ENCODE measurements at places on chromosomes 13 and 19.

DNA sequence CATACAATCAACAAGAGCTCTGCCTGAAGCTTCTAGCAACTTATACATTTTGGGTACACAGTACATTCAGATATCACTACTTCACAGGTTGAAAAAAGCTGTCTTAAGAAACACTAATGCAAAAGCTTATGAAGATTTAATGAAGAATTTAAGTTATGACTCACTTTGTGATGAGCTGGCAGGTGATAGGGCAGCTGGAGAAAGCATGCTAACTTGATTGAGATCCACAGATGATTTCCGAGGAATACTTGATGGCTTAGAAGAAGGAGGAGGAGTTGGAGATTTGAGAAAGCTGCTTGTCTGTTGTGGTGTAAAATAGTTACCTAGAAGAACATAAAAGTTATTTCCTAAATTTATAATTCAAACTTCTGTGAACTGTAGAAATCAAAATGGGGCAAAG is 23.3 kb downstream of the EXOSC8 start:
- DNase-seq = no peak

- no peak for DNase-seq
Measured at GRCh38 chr13:61415058-61415721, 459 bp downstream of the PCDH20 start.

- no peak for DNase-seq
Measured at GRCh38 chr19:604355-604754, 14.7 kb downstream of the HCN2 start.

DNA sequence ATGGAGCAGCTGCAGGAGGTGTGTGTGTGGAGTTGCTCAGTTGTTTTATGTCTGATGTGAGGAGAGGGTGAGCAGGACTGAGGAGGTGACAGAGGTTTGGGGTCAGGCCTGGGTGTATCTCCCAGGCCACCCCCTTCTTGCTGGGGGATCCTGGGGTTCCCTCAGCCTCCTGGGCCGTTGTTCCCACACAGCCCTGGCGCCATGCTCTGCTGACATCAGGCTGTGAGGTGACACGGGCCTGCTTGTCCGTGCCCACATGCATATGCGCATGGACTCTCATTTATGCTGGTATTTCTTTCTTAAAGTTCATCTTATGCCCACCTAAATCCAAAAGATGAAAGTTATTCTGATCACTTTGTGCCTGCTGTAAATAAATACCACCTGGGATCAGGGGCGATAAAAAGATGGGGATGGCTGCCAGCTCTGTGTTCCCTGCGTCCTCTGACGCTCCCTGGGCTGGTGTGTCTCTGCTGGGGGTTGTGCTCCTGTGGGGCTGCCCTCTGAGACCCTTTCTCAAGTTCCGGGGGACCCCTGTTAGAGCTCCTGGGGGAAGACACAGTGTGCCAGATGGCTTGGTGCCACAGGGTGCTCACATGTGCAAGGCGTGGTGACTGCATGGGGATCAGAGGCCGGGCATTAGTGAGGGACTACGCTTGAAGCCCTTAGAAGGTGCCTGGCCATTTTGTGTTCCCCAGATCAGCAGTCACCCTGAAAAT is 12.6 kb downstream of the NAXD start:
- DNase-seq = no peak

DNA sequence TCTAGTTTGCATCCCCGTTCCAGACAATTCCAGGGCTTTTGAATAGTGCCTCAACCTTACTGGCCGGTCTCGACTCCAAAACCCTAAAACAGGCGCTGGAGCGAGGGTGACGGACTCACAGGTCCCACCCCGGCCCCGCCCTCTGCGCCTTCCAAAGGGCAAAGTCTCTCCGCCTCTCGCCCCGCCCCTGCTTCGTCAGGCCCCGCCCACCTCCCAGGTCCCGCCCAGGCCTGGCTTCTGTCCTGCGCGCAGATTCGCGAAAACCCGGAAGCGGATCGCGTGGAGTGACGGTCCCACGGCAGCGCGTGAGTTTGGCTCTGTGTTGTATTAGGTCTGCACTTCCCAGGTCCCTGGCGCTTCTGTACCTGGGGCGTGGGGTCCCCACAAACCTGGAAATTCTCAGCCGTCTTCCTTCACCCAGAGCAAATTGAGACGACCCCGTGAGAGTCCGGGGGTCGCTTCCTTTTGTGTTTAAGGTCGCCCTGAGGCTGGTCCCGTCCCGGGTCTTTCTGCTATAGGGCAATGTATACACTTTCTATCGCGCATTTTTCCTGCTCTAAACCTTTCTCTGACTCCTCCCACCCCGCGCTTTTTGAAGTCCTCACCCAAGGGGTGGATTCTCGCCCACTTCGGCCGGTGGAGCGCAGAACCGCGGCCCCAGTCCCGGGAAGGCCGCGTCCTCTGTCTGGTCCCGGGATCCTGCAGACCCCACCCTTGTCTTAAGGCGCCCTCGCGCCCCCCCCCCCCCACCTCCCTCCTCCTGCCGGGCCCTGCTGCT is at the start of gene ZNF813:
TSS of gene ZNF813 (plus strand) at position 249 of the 778 bp plus-strand sequence. CDS start 16,090 bp downstream, outside the sequence.
- DNase-seq = peak; percentile 92

DNA sequence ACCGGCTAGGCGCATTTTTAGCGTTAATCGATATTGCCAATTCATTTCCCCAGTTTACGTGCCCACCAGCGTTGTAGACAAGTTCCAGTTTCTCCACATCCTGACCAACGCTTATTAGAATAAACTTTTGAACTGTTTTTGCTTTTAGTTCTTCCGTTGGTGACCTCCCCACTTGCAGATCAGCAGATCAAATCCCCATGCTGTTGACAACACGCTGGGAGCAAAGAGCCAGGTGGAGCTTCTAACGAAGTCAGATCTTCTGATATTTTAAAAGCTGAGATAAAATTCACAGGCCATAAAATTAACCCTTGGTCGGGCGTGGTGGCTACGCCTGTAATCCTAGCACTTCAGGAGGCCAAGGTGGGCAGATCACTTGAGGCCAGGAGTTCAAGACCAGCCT is 21.2 kb downstream of the RCN3 start:
- no peak for DNase-seq

GRCh38 chr19:55493645-55494171 is 5.5 kb downstream of the SSC5D start:
- no peak for DNase-seq

GRCh38 chr19:50827476-50827875 is 3.9 kb upstream of the KLK1 start:
- DNase-seq = no peak

DNA sequence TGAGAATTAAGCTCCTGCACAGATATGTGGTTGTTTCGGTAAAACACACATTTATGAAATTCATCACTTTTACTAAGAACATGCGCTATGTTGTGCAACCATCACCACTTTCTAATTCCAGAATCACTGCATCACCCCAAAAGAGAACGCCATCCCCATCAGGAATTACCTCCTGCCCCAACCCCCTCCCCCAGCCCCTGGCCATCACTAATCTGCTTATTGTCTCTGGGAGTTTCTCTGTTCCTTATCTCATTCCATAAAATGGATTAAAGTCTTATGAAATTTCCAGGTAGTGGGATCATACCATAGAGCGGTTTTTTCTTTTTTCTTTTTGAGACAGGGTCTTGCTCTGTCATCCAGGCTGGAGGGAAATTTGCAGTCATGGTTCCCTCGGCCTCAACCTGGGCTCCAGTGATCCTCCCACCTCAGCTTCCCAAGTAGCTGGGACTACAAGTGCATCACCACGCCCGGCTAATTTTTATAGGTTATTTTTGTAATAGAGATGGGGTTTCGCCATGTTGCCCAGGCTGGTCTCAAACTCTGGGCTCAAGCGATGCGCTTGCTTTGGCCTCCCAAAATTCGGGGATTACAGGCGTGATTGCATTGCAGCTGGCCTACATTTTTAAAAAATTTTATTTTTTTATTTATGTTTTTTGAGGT is 3.5 kb downstream of the ZSCAN5B start:
- DNase-seq = no peak

DNA sequence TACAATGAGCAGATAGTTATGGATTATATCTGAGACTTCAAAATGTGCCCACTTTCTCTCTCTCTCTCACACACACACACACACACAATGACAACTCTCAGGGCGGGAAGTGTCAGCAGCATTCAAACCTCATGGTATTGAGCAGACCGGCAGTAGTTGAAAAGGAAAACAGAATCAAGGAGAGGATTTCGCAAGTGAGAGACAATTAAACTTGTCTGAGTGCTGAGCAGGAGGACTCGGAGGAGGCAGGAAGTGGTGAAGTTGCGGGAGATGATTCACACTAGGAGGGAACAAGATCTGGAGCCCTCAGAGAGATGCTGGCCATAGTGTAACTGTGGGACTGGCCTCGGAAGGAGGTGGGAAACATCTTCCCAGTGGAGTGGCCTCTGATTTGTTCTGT is 353.1 kb downstream of the EFNB2 start:
- DNase-seq = no peak

DNA sequence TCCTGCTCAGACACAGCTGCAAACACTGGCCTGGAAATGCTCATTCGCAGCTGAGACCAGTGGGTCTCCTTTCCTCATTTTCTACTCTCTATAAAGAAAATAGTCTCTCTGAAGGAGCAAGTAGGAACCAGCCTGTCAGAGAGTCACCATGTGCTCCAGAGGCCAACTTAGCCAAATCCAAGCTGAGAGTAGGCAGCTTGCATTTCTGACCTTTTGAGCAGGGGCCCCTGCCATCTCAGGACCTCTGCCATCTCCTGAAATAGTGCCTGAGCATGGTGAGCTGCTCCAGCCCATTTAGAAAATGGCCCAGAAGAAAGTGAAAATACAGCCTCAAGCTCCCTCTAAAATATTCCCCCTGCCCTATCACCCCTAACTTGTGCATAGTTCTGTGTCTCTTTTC is 95.6 kb downstream of the STOML3 start:
- no peak for DNase-seq

DNA sequence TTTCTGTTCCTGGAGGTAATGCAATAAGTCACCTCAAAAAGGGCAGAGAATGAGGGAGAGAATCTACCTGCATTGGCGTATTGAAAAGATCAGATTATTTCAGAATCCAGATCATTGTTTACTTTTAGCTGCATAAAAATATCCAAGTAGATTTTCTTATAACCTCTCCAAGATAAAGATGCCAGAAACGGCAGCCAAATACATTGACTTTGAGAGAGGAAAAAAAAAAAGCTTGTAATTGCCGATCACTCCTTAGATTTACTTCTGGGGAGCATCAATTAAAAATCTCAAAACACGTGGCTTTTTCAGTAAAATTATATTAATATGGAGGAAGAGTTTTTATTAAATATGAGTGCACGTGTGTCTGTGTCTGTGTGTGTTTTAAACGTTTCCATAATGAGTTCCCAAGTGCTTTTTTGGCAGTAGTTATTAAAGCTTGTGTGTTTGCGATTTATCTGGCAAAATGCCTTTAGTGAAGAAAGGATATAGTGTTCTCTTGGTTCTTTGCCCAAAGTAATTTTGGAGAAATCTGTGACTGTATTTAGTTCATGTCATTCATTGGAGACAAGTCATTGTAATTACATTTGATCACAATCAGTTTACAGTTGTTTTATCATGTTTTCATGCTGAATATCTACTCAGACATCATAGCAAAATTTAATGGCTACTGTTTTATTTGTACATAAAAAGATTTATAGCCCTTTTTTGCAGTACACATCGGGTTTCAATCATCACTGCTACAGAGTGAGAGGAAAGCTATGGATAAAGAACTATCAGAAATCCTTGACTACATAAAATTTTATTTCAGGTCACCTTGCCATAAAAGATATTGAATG is 176.1 kb downstream of the TM9SF2 start:
- DNase-seq = no peak

- DNase-seq = no peak
Measured at GRCh38 chr19:17021793-17022590, 4.6 kb downstream of the CPAMD8 start.

DNA sequence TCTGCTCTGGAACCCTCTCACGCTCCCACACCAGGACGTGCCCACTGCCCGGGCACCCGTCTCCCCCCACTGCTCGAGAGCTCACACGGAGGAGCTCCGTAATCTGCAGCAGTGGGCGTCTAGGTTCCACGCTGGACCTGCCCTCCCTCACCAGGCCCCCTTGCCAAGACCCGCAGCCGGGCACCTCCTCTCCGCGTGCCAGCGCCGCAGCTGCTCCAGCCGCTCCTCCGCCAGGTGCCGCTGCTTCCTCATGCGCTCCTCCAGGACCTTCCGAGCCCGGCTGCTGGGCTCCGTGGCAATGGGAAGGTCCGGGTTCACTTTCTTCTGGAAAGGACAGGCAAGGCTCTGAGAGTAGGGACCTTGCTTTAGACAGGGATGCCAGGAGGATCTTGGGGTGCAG is 35.0 kb upstream of the MATK start:
- no peak for DNase-seq

GRCh38 chr19:13302526-13303270 is 152.5 kb downstream of the IER2 start:
- DNase-seq = no peak

Data from stimulated activated CD8-positive, alpha-beta memory T cell treated with anti-CD3 and anti-CD28 coated beads, Interleukin-4, amount 100 ng/mL, for 1 hour (primary cell).